Nephron progenitor cell (in vitro differentiated cells): ENCODE measurements at places on chromosomes 3 and 15.

DNA sequence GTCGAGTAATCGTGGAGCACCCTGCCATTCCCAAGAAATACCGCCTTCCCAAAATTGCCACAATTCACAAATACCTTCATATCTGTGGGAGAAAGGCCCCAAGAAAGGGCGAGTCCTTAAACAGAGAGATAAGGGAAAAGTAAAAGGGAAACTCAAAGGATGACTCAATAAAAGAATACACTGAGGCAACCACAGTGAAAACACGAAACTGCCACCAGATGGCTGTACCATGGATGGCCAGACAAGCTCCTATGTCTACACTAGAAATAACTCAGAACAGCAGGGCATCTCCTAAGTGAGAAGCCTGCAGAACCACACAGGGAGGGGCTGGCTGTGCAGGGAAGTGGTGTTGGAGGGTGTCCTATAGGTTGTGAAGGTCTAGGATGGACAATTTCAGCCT, 25.0 kb downstream of the SRGAP3 start:
- no peak for DNase-seq

DNA sequence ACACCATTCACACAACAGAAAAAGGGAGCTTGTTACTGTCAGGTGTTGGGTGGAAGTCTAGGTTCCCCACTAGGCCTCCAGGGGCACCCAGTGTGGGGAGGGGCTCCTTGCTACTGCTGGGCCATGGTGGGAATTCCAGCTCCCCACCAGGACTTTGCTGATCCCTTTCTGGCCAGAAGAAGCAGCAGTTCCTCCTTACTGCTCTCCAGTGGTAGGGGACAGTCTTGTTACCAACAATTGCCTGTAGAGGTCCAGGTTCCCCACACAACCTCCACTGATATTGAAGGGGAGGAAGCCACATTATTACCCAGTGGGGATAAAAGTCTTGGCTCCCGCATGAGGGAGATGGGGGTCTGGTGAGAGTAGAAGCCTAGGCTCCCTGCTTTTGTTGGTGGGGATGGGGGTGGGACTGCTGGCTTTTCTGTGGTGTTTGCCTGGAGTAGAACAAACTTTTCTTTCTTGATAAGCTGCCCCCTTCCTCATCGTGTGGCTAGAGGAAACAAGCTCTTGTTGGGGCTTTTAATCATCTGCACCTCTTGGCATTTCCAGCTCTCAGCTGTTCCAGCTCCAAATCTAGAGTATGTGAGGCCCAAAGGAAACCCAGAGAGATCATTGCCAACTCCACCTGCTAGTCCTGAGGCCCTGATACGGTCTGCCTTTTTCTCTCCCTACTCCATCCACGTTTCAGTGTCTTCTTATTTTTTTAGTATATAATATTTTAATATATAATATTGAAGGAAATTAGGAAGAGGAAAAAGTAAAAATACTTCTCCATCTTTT, 824.2 kb downstream of the AGBL1 start:
- no peak for DNase-seq

- DNase-seq = no peak
Measured at GRCh38 chr3:8712045-8712907, 21.3 kb upstream of the CAV3 start.

DNA sequence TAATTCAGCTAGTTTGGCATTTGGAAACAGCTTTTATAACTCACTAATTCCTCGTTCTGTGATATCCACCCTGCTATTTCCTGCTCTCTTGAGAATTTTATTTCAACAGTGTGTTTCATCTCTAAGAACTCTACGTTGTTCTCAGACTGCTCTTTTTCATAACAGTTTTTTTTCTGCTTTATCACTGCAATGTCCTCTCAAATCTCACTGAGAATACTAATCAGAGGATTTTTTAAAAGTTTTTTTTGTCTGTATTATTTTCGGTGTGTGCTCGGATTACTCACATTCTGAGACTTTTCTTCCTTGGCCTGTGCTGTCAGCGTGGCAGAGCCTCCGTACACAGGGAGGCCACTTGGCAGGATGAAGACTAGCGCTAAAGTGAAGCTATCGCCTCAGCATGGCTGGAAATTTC, 59.4 kb upstream of the NEO1 start:
- DNase-seq = no peak

- DNase-seq = no peak
Measured at GRCh38 chr15:26631894-26632293, 141.0 kb downstream of the GABRB3 start.

DNA sequence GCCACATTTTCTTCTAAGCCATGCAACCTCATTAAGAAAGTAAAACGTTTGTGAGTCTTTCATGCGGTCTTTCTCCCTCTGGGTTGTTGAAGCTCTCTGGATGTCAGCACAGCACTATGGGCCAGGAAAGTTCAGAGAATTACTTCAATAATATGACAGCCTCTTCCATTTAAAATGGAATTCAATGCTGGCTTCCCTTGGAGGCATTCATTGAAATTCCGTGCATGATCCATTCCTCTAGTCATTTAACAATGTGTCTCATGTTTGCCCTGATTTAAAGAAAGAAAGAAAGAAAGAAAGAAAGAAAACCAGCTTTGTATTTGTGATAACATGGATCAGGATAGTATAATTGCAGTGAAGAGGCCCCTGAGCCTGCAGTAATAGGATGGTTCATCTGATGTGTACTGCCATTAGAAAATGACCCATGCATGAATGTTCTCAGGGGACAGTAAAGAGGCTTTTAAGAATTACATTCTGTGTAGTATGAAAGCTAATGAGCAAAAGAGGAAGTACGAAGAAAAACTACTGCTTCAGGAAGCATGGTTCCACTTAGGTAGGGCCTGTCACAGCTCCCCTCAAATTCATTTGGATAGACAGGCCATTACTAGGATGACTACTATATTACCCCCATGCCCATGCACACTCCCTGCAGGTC, 146.0 kb downstream of the ARPP21 start:
- no peak for DNase-seq
